ENCODE measurements at places on chromosomes 1 and 21.

GRCh38 chr21:19048098-19048672 lies 644.6 kb upstream of the TMPRSS15 start:
- no peak for DNase-seq

DNA sequence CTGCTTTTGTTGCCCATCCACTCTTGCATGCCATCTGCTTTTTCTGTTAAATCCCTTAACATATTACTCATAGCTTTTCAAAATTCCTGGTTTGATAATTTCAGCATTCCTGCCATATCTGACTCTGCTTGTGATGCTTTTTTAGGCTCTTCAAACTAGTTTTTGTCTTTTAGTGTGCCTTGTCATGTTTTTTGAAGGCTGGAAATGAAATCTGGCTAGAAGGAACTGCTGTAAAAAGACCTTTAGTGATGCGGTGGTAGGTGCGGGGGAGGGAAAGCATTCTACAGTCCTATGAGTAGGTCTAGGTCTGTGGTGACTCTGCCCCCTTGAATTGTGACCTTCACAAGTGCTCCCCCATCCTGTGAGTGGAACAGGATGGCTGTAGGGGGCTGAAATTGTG lies 15.0 kb upstream of the S100B start:
- no peak for DNase-seq

GRCh38 chr1:204896023-204896422 lies 25.4 kb downstream of the NFASC start:
- DNase-seq, result no peak

GRCh38 chr1:150563340-150564038 lies 14.3 kb downstream of the ADAMTSL4 start:
- DNase-seq, result no peak

DNA sequence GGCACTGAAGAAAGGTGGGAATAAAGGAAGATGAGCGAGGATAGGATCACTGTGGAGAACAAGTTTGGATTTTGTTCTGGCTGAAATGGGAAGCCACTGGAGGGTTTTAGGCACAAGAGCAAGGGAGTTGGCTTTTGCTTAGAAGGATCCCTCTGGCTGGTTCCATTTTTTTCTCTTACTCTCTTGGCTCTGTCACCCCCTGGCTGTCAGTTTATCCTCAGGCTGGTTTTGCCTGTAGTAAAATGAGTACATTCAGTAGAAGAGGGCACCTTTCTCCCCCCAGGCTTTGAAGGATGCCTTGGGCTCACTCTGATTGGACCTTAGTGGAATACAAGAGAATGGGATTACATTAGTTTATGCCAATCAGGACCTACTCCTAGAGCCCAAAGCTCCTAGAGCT lies 17.1 kb downstream of the CACHD1 start:
- DNase-seq, result no peak
